ENCODE measurements at places on chromosomes 6 and 20. TPM values are rescaled to one million over a fixed set of nuclear protein-coding genes. Genes with fewer than 3 reads are reported as not detected.

DNA sequence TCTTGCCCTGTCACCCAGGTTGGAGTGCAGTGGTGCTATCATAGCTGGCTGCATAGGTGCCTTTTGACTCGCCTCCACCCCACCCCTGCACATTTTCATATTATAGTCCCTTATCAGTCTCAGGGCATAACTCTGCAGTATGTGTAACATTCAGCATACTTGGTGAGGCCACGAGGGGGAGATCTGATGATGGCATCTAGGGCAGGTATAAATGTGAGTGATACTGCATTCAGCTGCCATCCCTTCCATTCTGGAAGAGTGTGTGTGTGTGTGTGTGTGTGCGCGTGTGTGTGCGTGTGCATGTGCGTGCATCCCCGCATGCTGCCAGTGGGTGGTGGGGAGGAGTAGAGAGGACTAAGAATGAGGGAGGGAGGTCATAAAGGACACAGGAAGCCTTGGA, 81.4 kb downstream of the JARID2 start:
- DNase-seq, result no peak

SNAP91 gene
- total RNA-seq, result not detected

DNA sequence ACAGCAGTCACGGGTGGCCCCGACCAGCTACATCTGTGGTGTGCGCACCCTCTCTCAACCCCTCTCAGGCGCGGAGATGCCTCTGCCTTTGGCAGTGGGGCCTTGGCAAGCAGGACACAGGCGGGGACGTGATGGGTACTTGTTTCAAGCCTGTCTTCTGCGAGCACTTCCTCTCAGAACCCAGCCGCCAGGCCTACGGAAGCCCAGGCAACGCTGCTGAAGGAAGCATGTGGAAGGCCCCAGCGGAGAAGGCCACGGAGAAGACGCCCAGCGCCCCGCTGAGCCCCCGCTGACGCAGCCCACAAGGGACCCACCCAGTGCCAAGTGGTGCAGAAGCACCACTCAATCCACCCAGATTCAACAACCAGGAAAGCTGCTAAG, 13.0 kb downstream of the SERPINB6 start:
- DNase-seq, result peak; percentile 57

NKX2-2 gene
- not detected for total RNA-seq

- DNase-seq, result peak; percentile 66
Observed at GRCh38 chr20:23622839-23623343, 14.9 kb downstream of the CST3 start.

- DNase-seq, result no peak
Observed at GRCh38 chr6:55836481-55836880, 38.9 kb downstream of the BMP5 start.

DNA sequence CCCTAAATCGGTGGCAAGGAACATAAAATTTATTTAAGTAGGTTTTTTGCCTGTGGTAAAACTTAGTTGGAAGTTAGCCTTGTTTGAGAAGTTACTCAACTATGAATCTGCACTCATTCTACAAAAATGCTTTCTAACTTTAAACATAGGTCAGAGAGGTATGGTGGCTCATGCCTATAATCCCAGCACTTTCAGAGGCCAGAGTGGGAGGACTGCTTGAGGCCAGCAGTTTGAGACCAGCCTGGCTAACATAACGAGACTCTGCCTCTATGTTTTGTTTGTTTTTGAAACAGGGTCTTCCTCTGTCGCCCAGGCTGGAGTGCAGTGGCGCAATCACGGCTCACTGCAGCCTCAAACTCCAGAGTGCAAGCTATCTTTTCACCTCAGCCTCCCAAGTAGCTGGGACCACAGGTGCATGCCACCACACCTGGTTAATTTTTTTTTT, 16.2 kb downstream of the USP49 start:
- no peak for DNase-seq

DNA sequence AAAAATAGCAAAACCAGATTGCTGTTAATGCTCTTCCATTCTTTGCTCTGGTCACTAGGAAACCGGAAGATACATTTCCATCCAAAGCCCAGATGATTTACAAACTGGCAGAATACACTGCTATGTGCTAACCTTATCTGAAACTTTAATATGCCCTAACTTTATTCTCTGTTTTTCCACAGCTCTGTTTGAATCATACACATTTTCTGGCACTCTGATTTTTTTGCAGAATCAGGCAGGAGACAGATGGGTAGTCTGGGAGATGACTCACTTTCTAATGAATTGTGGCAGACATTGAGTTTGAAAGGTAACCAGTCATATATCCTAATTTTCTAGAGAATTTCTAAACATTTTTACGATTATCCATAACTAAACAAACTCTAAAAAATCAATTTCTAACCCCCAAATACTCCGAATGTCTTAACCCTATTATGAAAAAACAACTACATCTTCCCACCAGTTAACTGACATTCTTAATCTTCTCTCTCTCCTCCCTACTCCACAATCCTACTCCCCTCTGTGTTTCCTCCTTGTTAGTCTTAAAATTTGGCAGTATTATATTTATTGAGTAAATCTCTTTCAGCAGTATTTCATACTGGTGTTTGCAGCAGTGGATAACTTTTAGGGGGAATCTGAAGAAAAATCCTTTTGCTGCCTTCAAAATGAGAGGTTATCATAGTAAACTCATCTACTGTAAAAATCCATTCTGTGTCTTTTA, 63.5 kb downstream of the MAN1A1 start:
- no peak for DNase-seq

ANKS1A gene
- total RNA-seq, result 10.6 TPM

DNA sequence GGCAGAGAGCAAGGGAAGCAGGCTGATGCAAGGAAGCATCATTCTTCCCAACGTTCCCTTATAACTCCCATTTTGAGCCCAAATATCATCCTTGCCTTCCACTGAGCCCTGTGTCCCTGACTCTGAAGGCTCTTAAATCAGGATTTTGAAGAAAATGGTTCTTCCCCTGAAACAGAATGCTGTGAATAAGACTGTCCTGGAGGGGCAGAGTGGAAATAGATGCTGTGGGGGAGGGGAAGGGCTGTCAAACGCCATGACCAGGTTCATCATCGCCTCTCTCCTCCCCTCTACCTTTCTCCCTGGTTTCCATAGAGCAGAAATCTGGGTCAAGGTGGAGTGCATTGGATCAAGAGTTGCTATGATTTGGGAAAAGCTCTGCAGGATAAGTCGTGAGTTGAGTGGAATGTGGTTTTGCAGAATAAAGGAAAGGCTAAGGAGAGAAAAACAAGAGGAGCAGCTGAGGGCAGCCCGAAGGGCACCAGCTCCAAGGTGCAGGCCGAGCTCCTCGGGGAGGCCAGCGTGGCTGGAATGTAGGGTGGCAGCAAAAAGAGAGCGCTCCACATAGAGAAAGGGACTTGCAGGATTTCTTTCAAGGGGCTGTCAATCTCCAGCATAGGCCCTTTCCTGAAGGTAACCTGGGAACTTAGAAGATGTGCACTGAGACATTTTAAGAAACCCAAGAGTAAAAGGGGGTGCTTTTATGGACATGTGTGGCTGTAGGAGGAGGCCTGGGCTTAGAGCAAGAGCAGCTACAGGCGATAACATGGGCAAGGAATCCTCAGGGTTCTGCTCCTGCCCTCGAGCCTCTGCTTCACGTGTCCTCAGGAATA, 120.8 kb upstream of the CDYL start:
- DNase-seq, result no peak

GRCh38 chr20:46062151-46062550, 27.6 kb downstream of the NCOA5 start:
- no peak for DNase-seq

CLVS2 gene
- total RNA-seq, result not detected

DNA sequence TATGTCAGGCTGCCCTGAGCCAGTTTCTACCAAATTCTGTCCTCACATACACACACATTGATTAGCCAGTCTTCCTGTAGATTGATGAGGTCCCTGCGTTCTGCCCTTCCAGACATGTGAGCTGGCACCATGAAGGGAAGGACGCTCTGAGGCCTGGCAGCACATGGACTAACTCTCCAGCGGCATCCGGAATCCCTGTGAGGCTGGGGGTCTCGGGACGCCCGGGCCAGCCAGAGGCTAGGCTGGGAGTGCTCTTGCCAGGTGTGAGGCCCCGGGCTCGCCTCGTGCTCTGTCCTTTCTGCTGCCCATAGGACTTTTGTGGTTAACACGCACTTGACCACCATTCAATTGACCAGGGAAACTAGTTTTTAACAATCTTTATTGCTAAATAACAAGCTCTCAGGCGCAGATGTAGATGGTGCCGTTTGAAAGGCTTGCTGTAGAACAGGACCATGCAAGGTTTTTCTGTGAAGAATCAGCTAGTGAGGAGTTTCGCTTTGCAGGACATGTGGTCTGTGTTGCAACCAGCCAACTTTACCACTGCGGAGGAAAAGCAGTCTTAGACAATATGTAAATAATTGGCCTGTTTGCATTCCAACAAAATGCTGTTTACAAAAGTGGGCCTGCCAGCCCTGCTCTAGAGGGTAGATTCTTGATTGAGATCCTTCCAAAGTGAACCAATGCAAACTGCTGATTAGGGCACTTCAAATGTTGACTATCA, 29.3 kb downstream of the FOXF2 start:
- peak; percentile 23 for DNase-seq

DNA sequence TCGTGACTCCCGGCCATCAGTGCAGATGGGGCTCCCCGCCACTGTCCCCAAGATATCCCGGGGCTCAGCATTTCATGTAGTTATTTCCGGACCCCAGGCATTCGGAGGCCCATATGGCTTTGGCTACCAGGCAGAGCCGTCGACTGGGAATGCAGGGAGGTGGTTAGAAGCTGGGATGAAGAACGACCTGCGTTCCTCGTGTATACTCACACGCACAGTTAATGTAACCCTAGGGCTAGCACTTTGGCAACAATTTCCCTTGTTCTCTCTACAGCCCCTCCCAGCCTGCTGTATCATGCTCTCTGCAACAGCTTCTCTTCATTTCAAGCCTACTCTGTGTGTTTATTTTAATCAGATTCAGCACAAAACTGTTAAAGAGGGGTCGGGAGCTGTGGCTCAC, 240.4 kb downstream of the MYLK4 start:
- DNase-seq, result no peak

GRCh38 chr6:131163886-131164285, 28.6 kb downstream of the AKAP7 start:
- no peak for DNase-seq

BTN1A1 gene
- total RNA-seq, result not detected

DNA sequence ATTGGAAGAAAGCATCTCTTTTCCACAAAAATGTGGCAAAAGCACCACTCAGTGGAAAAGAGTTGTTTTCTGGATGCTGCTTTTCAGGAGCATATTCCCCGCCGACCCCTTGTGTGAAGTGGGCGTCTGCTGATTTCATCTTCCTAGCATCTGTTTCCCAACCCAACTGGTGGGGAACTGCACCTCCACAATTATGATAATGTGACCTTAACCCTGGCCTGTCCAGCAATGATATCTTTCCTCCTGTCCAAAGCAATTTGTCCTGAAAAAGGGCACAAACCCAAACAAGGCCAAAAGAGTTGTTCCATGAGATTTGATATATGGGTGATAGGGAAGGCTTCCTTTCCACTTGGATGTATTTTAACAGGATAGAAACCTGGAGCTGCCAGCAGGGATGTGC, 7.3 kb upstream of the SMIM8 start:
- DNase-seq, result no peak

DNA sequence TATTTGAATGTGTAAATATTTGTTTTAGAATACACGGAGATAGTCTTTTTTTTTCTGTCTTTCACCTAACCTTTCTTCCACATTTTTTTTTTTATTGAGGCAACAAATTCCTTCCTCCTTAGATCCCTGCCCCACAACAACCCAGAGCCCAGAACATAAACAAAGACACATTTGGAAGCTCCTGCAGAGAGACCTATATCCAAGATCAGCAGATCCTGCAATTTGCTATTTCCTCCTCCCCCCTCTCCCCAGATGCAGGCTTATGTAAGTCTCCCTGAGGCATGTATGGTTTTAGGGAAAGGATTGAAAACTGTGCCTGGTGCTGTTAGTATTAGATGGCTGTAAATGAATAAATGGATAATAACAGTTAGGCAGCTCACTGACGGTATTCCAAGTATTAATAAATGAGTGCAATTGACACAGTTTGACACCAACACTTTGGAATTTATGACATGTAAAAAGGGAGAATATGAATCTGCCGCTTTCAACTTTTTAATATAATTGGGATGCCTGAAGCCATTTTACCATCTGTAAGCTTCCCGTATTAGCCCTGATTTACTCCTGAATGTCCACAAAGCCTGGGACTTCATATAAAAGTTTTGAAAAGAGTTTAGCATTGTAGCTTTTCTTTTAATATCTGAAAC, 608.3 kb upstream of the CITED2 start:
- no peak for DNase-seq

KIF25 gene
- not detected for total RNA-seq

- peak; percentile 74 for DNase-seq
Observed at GRCh38 chr6:28161410-28162079, 19.9 kb downstream of the ZKSCAN8 start.

AGER gene
- total RNA-seq, result 2.1 TPM

- DNase-seq, result no peak
Observed at GRCh38 chr20:21519136-21519584, 5.3 kb upstream of the NKX2-2 start.

GRCh38 chr6:95087394-95088097, 489.8 kb upstream of the MANEA start:
- DNase-seq, result peak; percentile 57

SFT2D1 gene
- 6.7 TPM for total RNA-seq

DNA sequence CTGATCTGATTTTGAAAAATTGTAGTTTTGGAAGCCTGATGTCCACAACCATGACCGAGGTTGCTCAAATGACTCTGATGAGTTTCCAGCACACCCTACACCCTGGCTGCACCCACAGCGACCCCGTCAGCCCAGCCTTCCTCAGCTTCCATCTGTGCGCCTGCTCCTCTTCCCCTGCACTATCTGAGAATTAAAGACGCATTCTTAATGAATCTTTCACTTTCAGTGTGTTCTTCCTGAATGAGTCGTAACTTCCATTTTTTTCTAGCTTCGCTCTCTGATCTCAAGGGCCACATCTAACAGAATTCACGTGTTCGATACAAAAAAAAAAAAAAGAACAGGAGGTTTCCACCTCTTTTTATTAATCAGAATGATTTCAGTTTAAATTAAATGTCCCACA, 21.3 kb upstream of the RREB1 start:
- DNase-seq, result peak; percentile 51

GRCh38 chr20:48165401-48165685, 380.1 kb upstream of the SULF2 start:
- DNase-seq, result no peak

DNA sequence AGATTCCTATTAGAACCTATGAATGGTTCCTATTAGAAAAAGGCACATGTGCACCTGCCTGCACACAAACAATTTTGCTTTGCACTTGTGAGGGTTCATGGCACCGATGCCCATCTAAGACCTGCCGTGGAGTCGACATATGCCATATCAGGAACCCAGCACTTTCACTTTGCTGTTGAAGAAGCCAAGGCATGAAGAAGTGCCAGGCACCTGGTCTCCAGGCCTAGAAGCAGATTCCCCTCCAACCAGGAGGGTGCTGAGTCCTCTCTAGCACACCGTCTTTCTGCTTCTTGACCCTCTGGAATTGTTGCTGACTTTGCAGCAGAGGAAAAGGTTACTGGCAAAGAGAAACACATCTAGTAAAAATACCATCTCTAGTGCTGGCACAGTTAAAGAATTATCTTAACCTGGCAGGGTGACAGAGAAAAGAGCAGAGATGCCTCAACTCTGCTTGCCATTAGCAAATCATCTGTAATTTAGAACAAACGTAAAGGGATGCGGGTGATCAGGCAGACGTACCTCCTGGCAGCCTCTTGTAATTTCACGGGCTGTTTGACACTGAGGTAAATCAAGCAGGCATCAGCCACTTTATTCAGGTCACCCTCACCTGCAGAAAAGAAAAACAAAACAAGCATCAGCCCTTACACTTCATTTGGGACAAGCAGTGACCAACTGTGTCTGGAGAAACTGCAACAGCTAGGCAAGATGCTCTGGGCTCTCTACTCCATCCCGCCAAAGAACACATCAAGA, 37.2 kb downstream of the TTI1 start:
- no peak for DNase-seq

PTGIS gene
- total RNA-seq, result 16.3 TPM

PPP1R3D gene
- 0.79 TPM for total RNA-seq

Measured in right lobe of liver (tissue), 6 donors.